ENCODE measurements at places on chromosomes 7 and 10.

DNA sequence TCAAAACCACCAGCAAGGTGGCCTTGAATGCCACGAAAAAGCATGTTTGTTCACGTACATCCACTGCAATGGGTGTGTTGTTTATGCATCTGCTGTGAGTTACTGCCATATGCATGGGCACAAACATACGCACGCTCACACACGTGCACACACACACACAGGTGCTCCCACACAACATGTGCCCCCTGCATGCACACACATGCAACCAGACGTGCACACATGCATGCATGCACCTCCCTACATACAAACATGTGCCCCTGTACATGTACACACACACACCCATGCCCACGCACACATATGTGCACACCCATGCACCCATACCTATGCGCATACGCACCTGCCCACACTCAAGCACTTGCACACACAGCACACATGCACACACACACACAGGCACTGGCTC lies 10.1 kb upstream of the DMBT1 start:
- DNase-seq: no peak

DNA sequence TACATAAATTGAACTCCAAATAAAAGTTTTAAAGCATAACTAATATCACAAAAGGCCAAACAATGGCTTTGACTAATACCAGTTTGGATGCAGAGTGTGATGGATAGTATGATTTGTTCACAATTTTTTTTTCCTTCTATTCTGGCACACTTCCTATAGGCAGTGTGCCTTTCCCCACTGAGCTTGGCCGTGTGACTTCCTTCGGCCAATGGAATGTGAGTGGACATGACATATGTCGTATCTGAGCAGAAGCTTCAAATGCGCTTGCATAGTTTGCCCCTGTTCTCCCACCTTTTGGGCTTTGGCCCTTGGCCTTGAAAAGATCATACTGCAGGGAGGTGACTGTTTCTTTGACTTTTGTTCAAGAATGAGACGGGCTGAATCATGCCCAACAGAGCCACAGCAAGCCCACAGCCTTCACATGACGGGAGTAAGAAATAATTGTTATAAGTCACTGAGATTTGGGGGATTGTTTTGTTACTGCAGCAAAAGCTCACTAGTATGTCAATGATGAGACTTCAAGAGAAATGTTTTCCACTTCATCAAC lies 279.9 kb upstream of the NEBL start:
- DNase-seq: no peak

DNA sequence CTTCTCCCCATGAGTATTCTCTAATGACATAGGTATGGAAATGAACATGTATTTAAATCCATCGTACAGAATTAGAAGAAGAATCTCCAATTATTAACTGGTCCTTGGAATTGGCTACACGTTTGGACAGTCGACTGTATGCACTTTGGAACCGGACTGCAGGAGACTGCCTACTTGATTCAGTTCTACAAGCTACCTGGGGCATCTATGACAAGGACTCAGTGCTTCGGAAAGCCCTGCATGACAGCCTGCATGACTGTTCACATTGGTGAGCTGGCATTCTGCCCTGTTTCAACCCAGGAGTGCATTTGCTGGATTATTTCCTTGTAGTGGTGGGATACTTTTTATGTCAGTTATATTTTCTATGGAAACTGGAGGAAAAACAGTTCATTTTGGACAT lies 32.2 kb downstream of the ZRANB1 start:
- DNase-seq: no peak

DNA sequence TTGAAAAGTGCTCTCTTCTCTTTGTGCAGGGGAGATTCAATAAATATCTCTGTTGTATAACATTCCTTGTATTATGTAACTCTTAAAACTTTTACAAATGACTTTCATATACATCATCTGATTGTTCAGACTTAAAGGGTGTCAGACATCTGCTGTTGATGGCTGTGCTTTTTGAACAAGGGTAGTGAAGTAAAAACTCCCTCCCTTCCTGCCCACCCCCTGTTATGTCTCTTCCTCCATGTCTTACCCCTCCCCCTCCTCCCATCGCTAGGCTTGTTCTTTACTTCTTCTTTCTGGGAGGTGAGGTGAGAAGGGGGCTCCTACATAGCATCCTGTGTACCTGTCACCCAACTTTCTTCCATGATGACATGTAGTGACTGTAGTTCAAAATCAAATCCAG lies 23.4 kb upstream of the ABCB4 start:
- no peak for DNase-seq

- no peak for DNase-seq
These were observed 25.3 kb downstream of the FKBP6 start for GRCh38 chr7:73353243-73353642.
